ENCODE measurements at places on chromosomes 6 and 20.

DNA sequence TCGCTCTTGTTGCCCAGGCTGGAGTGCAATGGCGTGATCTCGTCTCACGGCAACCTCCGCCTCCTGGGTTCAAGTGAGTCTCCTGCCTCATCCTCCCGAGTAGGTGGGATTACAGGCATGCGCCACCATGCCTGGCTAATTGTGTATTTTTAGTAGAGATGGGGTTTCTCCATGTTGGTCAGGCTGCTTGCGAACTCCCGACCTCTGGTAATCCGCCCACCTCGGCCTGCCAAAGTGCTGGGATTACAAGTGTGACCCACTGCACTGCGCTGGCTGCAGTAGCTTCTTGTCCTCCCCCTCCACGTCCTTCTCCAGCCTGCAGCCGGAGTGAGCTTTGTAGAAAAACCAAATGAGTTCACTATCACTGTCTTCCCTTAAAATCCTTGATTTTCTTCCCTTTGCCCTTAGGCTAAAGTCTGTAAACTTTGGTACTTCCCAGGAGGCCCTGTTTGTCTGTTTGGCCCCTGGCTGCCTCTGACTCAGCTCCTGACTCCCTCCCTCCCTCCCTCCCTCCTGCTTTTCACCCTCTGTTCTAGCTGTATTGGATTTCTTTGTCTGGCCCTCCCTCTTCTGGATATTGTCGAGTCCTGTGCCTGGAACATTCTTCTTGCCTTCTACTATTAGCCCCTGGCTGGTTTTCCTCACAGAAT is 12.9 kb downstream of the PARD6B start:
- DNase-seq, result peak; percentile 96

DNA sequence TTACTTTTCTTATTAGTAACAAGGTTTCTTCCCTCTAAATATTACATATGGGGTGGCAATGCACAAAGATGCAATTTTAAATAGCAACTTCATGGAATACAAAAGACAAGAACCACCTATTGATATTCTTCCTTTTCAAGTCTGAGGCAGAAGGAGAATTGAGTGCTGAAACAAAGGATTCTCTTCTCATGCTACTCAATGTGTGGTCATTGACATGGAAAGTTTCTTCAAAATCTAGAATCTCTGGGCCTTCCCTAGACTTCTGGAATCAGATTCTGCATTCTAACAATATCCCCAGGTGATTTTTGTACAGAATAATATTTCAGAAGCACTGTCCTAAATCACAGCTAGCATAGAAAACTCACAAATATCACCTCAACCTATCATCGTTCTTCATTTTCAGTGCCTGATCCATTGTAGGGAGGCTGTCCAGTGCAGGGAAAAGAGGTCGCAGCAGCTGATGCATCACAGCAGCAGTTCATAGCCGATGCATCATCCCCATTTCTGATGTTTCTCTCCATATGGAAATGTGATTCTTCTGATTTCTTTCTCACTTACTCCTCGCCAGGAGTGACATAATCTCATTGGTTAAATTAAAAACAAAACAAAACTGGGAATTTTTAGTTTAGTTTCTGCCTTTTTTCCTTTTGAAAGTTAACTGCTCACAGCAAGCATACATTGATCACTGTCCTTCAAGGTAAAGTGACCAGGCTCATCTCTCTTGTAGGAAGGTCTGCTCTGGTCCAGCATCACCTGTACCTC is 139.5 kb upstream of the FAM83B start:
- DNase-seq, result no peak

GRCh38 chr6:78157606-78158005 is 504.8 kb downstream of the MEI4 start:
- DNase-seq, result no peak

GRCh38 chr6:107821591-107821990 is 2.5 kb downstream of the SCML4 start:
- no peak for DNase-seq

DNA sequence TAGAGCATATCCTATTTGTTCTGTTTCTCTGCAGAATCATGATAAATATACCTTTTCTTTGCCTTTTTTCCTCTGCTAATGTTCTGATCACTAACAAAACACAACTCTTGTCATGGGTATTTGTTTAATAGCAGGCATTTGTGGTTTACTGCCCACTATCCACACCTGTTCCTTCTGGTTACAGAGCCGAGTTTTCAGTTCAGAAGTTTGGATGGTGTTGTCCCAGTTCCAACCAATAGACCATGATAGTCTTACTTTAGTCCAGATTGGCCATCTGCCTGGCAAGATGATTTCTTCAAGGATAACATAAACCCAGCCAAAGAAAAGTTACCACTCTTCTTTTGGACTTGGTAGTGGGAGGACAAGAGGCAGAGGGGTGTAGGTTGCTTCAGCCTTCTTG is 211.2 kb downstream of the TFAP2A start:
- no peak for DNase-seq

GRCh38 chr20:62515826-62516225 is 40.0 kb upstream of the GATA5 start:
- DNase-seq, result no peak

GRCh38 chr20:34560141-34560523 is 1.6 kb downstream of the MAP1LC3A start:
- no peak for DNase-seq

DNA sequence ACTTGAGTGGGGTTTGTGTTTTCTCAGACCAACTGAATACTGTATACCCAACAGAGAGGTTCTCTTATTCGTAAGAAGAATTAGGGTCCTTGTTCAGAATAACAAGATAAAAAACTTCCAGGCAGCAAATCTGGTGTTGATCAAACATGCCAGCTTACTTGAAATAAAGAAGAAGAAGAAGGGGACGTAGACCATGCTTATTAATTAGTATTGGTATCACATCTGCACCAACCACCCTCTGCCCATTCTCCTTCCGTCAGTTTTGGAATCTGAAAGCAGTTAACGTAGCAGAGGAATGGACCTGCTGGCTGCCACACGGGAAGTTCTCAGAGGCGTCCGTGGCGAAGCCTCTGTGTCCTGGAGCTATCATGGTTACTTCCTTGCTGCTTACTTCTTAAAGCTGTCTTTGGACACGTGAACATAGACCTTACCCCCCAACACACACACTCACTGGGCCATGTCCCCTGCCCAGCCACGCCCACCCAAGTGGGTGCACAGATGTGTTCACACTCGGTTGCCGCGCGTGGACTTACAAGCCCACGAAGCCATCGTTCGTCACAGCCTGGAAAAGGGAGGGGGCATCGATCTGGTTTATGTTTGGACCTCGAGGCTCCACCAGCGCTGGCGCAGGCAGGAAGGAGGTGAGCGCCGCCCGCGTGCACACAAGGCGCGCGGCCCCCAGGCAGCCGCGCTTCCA is 4.1 kb upstream of the DLL1 start:
- no peak for DNase-seq

DNA sequence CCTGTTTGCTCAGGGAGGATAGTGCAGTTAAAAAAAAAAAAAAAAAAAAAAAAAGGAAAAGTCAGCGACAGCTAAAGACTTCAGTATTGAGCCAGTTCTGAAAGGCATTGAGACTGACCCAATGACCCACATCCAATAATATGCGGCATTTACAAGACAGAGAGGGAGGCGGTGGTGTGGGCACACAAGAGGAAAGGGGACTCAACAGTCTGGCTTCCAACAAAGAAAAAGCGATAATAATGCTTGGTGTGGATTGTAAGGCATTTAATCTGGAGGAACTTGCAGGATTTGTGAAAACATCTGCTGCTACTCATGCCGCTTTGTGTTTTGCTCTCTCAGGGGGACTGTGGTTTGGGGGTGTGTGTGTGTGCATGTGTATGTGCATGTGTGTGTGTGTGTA is 784.3 kb upstream of the CHD6 start:
- no peak for DNase-seq

GRCh38 chr6:159727717-159728445 is 575 bp downstream of the WTAP start:
- DNase-seq, result peak; percentile 56

GRCh38 chr20:52748285-52748932 is 223.7 kb upstream of the TSHZ2 start:
- no peak for DNase-seq

DNA sequence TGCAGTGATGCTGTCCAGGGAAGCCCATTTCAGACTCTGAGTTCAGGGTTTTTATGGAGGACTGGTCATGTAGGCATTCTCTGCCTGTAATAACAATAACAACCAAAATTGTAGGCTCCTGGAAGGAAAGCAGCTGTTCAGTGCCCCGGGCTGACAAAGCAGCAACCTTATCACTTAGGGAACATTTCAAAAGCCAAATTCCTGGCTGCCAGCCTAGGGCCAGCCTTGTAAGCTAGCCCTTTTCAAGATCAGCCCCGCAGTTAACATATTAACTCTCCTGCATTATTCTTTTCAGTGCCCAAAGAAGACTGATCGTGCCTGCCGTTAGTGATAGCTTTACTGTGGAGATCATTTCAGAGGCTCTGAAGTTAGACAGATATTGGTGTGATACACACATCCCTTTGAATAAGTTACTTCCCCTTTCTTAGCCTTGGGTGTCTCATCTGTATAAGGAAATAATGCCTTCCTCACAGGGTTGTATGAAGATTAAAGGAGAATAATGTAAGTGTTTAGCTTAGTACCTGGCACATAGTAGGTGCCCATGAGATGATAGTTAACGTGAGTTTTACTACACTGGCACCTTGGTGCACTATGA is 44.1 kb downstream of the CTNNBL1 start:
- no peak for DNase-seq

DNA sequence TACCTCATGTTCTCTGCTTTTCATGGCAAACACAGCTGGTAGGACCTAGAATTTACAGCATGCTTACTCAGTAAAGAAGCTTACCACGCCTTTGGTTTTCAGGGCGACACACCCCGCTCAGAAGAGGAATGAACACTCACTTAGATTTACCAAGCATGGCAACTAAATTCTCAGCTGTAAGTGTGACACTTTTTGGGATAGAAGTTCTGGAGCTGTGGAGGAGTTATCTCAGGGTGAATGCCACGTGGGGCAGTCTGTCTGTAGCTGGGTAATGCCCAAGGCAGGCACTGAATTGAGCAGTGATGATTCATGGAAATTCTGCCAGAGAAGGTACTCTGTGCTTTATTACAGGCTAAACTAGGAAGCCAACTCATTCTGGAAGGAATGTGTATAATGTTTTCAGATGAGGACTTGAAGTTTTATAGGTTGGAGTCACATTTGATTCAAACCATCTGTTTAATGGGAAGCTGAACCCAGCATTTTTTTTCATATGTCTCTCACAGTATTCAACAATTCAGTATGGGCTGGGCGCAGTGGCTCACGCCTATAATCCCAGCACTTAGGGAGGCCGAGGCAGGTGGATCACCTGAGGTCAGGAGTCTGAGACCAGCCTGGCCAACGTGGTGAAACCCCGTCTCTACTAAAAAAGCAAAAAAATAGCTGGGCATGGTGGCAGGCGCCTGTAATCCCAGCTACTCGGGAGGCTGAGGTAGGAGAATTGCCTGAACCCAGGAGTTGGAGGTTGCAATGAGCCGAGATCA is 3.5 kb upstream of the PRIM2 start:
- DNase-seq, result peak; percentile 99

- no peak for DNase-seq
These were observed 63.9 kb downstream of the FAM120B start for GRCh38 chr6:170370416-170370815.

DNA sequence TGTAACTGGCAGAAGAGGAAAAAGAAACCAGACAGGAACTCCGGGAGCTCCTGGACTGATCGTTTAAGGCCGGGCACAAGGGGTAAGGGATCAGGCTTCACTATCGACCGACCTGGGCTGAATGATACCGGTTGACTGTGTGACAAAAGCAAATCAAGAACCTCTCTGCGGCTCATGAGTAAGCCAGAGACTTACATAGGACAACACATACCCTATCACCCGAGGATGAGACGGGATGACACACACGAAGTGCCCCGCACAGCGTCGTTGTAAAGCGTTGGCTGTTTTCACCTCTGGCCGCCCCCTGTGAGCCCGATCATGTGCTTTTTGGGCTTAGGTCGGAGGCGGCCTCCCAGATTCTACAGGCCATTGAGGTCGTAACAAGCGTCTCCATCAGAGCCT is 695 bp upstream of the TGIF2 start:
- DNase-seq, result peak; percentile 79

GRCh38 chr20:10316582-10316981 is 98.0 kb downstream of the SNAP25 start:
- DNase-seq, result peak; percentile 45

DNA sequence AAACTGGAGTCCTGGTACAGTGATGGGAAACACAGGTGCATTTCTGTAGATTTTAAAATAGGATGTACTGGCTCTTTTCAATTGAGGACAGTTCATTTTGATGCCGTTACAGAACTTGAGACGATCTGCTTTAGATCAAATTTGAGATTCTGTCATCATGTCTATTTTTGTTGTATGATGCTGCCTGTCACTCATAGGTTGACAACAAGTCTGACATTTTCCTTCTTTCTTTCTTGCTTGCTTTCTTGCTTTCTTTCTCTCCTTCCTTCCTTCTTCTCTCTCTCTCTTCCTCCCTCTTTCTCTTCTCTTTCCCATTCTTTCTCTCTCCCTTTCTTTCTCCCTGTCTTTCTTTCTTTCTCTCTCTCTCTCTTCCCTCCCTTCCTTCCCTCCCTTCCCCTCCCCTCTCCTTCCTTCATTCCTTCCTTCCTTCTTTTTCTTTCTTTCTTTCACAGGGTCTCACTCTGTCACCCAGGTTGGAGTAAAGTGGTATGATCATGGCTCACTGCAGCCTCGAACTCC is 152.6 kb upstream of the SGK1 start:
- DNase-seq, result no peak

DNA sequence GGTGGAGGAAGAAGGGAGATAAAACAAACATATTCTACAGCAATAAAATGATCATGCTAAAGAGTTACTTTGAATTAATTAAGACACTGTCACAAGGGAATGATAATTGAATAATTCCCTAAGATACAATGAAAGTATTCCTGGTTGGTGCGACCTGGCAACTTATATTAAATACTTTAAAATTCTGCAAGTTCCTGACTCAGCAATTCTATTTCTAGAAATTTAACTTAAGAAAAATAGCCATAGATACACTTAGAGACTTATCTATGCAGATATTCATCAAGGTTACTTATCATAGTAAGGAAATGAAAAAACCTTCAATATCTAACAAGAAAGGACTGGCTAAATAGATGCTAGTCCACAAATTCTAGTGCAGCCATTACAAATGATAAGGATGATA is 156.0 kb downstream of the BACH2 start:
- DNase-seq, result no peak

- DNase-seq, result no peak
These were observed 155.6 kb downstream of the DTNBP1 start for GRCh38 chr6:15507221-15507620.

DNA sequence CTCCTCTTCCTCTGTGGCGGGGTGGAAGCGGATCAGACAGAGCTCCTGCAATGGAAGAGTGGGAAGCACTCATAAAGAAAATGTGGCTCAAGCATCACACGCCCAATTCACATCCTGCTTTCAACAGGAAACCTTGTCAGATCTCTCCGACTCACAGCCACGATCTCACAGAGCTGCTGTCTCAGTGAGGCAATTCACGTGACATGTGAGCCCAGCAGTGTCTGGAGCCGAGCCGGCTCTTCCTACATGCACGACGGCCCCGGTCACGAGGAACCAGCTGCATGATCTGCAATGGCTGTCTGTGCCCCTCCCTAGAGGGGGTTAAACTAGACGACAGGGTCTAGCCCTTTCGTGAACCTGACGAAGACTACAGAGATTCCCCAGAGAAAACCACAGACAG is 29.5 kb upstream of the TCFL5 start:
- peak; percentile 43 for DNase-seq

Data from ELR (cell line).